Effector CD4-positive, alpha-beta T cell (primary cell): ENCODE measurements at places on chromosomes 4 and X.

DNA sequence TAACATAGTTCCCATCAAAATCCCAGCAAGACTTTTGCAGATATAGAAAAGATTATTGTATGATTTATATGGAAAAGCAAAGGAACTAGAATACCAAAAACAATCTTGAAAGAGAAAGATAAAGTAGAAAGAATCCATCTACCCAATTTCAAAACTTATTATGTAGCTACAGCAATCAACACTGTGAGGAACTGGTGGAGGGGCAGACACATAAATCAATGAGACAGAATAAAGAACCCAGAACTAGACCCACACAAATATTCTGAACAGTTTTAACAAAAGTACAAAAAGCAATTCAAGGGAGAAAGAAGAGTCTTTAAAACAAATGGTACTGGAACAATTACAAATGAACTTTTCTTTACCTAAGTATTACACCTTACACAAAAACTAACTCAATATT, 67.0 kb downstream of the LRBA start:
- no peak for DNase-seq

DNA sequence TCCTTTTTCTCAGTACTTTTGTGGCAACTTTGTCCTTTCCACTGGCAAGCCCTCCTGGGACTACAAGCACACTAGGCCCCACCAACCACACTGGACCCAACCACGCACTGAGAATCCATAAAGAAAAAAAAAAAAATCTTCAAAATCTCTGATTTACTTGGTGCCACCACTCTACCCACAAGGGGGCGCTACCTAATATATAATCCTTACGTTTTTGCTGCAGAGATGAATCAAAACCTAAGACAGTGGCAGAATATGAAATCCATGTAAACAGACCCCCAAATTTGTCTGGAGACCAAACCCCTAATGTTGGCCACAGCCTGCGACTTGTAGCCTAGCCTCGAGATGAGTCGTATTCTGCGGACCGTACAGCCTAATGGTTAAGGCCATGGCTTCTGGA, 63.5 kb upstream of the ARHGAP36 start:
- no peak for DNase-seq

DNA sequence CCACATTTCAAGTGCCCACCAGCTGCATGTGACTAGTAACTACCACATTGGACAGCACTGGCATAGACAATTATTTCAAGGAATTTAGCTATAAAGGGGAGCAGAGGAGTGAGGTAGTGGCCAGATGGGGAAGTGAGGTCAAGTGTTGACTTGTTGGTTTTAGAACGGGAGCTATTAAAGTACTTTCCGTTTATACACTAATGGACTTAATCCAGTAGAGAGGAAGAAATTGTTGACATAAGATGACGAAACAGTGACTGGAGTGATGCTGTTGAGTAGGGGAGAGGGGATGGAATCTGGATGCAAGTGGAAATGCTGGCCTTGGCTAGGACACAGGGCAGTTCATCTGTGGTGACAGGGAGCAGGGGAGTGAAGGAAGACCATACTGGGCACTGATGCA, 154.4 kb downstream of the AMMECR1 start:
- no peak for DNase-seq

- no peak for DNase-seq
Measured at GRCh38 chrX:52270453-52271116, 85.9 kb downstream of the MAGED4 start.

- DNase-seq = no peak
Measured at GRCh38 chrX:70174754-70175153, 2.5 kb upstream of the DGAT2L6 start.

DNA sequence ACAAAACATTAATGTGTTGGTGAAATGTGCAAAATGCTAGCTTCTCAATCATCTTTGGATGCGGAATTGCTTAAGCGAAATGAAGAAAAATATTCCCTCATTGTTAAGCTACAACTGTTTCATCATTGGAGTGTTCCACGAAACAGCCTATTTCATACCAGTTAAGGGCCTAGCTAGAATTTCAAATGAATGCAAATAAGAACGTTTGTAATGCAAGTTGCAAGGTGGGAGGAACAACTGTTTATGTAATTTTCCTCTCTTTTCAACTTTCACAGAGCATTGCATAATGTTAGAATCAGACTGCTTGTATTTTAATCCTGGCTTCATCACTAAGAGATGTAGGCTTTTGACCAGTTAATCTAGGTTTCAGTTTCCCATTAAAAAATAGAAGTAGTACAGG, 480.1 kb downstream of the IL1RAPL1 start:
- DNase-seq = no peak

DNA sequence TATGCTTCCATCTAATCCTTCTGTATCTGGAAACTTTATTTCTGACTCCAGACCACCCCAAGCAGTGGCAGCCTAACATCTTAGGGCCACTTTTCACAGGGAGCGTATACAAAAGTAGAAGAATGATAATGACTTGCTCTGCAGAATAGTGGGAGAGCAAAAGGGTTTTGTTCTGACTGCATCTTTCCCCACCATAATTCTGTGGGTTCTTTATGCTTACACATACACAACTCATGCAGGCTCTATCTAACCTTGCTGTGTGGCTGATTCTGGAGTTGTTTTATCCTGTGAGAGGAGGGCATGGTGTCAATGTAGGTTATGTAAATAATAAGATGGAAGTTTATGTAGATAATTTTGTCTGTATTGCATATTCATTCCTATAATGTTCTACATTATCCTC, 42.4 kb upstream of the NDNF start:
- DNase-seq = no peak

DNA sequence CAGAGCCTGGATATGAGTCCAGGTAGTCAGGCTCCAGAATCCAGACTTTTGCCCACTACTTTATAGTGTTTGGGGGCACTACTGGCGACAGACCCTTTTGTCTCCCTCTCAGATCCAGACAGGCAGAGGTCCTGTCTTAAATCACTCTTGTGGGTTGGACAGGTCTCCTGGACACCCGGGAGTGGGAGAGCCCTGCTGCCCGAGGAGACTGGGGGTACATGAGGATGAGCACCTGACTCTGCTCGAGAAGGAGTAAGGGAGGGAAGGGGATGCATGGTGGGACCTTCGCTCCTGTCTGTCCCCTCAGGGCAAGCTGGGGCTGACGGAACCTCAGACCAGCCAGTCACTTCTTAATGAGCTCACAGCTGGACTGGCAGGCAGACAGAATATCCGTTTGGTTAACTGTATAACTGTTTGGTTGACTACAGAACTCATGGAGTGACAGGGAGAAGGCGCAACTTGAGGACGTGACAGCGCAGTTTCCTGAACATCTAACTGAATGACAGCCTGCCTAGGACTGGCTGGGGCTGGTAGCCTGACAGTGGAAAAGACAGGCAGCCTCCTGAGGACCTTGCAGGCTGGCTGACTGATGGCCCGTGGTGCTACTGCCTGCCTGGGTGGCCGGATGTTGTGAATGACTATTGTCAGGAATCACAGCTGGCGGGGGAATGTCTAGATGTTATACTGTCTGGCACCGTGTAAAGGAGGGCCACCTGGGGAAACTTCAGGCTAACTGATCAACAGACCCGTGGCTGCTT, 1.6 kb upstream of the SUV39H1 start:
- DNase-seq = no peak

DNA sequence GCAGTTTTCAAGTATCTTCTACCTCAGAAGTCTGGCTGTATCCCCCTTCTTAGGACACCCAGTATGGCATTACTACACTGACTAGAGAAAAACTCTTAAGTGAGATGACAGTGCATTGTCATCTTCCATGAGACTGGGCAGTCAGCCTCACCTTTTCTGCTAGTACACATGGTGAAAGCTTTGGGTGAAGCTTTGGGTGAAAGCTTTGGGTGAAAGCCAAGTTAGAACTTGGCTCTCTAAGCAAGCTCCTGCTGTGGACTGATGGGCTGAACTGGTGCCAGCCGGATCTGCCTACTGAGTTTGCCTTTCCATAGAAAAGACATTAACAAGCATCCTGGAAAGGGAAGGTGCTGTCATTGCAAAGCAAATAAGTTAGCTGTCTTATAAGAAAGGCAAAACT, 8.8 kb downstream of the EPHA5 start:
- DNase-seq = no peak

DNA sequence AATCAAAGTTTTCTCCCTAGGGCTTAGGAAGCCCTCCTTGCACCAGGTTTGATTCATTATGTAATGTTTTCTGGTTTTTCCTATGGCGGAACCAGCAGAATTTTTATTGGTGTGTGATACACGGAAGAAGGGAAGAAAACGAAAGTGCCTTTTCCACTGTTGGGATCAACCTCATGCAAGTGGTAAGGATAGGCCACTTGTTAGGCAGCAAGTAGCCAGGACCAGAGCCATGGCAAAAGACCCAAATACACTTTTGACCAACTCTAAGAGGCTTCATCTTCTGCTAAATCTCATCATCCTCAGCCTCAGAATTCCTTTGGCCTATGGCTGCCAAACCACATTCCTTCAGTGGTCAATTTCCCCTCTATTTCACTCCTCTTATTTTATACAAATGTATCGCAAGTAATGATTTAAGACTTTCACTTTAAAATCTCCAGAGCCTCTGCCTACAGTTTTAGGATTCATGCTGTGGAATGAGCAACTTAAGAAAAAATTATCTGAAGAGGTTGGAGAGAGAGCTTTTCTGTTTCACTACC, 21.2 kb downstream of the PPAT start:
- DNase-seq = no peak

DNA sequence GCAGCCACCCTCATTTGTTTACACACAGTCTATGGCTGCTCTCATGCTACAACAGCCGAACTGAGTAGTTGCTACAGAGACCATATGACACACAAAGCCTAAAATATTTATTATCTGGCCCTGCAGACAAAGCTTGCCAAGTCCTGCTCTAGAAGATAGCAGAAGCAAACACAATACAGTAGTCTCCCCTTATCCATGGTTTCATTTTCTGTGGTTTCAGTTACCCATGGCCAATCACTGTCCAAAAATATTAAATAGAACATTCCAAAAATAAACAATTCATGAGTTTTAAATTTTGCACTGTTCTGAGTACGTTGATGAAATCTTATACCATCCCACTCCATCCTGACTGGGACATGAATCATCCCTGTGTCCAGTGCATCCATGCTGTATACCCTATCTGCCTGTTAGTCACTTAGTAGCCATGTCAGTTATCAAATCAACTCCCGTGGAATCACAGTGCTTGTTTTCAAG, 40.2 kb upstream of the ZNF81 start:
- DNase-seq = no peak

DNA sequence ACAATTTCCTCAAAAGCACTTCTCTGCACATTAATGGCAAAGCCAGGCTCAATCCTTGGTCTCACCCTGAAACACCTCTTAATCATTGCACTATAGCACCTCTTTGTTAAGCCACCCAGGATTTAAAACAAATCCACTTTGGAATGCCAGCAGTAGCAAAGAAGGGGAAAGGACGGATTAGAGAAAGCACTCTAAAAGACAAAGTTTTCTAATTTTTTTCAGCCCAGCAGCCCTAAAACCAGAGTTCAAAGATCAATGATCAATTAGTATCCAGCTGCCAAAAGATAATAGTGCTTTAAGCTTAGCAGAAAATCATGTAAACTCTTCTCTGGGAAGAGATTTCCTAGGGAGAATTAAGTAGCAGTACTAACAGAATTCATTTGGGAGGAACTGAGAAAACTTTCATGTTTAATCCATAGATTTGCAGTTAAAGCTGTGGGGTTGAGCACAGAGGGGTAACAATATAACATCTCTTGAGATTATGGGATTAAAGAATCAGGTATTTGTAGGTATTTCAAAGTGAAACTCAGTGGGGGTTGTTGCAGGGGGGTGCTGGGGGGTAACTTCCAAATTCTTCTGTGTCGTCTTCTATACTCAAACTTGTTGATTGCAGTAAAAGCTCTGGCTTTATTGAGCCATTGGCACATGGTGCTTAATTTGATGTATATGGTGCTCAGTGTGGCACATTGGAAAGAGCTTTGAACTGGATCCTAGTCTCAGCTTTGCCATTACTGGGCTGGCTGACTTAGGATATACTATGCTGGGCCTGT, 61.8 kb downstream of the LRRC66 start:
- no peak for DNase-seq

DNA sequence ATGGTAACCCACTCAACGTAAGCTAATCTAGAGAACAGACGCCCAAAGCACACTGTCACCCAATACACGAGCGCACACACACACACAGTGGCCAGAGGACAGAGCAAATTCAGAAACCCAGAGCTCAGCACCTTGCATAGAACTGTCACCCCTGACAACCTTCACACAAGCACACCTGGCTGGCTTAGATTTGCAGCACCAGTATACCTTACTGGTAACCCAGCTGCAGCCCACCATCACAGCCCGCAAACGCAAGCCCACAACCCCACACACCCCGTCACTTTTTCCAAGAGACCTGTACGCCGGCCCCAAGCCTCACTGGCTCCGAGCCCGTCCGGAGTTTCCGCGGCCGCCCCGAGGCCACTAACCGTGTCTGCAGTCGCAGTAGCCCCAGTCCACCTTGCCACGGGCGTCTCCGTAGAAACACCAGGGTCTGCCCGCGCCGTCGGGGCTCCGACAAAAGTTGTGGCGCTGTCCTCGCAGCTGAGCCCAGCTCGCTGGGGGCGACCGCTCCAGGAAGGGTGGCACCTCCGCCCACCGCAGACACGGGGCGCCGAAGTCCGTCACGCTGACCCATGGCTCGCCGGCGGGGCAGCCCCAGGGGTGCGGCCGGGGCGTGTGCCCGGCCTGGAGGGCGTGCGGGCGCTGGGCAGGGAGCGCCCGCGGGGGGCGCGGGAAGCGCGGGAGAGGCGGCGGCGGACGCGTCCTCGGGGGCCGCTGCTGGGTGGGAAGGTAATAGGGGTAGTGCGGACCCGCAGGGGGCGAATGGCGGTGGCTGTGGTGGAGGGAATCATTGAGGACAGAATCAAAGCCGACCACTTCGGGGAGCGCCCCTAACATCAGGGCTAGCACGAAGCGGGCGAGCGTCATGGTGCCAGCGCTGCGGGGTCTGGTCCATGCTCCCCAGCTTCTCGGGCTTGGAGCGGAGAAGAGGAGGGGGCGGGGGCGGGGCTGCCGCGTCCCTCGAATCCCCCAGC, 664 bp downstream of the PRSS12 start:
- no peak for DNase-seq

DNA sequence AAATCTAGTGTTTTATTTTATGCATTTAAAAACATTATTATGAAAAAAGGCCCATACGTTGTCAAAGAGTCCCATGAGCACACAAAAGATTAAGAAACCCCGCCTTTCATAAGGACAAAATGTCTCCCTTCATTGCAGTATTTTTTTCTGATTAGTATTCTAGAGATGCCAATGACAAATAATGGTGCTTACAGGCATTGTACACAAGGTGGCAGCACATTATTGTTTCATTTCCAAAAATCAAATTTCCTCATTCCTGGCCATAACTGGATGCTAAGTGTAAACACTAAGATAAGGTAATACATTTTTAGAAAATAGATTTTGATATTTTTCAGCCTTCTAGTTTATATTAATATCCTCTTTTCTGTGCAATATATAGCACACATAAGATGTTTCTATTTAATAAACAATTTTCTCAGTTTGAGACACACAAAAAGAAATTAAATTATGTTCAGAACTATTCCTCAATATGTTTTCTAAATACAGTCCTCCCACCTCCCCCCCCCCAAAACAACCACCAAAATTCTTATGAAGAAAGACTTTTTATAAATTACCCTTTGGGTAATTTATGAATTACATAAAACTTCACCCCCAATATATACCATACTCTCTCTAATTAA, 47.7 kb downstream of the TIGD2 start:
- no peak for DNase-seq
